ENCODE measurements at places on chromosomes 16 and 17.

DNA sequence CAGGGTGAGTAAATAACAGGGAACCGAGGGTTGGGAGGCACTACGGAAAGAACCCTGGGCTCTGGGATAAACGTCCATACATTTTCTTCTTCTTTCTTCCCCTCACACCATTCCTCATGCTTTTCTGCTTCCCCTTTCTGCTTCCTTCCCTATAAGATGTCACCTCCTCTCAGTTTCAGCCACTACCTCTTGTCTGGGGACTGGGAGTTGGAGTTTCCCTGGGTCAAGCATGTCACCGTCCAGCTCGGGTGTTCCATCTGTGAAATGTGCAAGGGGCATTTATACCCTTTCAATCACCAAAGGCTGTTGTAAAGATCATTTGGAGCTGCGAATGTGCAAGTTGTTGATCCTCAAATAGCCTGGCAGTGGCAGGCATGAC, 17.5 kb upstream of the CCL22 start:
- no peak for DNase-seq

- no peak for DNase-seq
Measured at GRCh38 chr17:28295677-28296578, 23.1 kb upstream of the TMEM97 start.

- no peak for DNase-seq
Measured at GRCh38 chr17:5286846-5287245, 4.8 kb downstream of the RABEP1 start.

GRCh38 chr17:73973586-73974409, 229.7 kb upstream of the RPL38 start:
- no peak for DNase-seq

DNA sequence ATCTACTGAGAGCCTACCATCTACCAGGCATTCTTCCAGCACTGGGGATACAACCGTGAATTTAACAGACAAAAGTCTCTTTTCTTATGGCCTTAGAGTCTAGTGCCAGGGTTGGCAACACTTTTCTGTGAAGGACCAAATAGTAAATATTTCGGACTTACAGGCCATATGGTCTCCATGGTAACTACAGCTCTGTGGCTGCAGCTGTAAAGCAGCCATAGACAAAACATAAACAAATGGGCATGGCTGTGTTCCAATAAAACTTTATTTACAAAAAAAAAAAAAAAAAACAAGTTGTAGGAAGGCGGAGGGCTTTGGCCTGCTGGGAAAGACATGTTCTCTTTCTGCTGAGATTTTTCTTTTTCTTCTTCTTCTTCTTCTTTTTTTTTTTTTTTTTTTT, 98.7 kb downstream of the ABCC12 start:
- no peak for DNase-seq

DNA sequence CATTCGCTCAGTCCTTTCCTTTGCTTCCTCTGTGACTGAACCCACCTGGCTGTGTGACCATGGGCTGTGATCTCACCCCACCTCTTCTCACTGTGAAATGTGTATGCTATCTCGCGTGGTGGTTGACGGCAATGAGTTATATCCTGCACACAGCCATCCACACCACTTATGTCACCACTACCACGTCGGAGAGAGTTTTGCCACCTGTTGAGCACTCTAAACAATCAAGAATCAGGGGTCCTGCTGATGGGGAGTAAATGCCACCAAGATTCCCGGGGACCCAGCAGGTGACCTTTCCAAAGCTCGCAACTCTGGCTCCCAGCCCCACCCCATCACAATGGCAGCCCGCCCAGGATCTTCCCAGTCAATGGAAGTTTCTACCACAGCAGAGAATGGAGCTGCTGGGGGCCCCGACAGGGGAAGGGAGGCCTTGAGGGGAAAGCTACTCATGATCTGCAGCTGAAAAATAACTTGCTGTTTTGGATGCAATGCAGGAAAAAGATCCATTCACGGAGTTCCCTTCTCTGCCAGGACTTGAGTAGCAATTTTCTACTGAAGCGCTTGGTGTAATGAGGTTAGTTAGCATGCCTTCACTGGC, 26.2 kb upstream of the RCVRN start:
- DNase-seq = no peak

Data from dermis blood vessel endothelial cell (primary cell).